Right renal cortex interstitium (tissue), 3 donors: ENCODE measurements at places on chromosomes 16 and 17.

DNA sequence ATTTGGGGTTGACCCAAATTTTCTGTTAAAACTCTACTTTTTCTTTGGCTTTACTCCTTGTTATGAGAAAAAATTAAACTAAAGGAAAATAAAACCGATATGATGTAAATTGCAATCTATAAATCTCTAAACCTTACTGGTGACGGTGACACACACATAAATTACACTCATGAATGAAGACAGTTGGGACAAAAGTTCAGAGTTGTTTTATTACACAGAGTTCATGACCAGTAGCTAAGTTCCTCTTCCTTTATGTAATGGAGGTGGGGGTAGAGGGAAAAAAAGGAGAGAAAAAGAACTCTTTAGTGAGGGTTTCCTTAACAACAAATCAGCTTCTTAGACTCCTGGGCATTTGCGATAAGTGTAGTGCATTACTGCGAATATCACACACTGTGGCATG is 220.7 kb downstream of the KCNJ2 start:
- DNase-seq, result no peak

GRCh38 chr16:84950906-84951305 is 60.4 kb downstream of the ZDHHC7 start:
- DNase-seq, result no peak

- DNase-seq, result no peak
Observed at GRCh38 chr16:11794996-11795886, 1.8 kb downstream of the ZC3H7A start.

- no peak for DNase-seq
Observed at GRCh38 chr16:77905374-77905920, 116.9 kb upstream of the CLEC3A start.

- DNase-seq, result no peak
Observed at GRCh38 chr17:66355510-66355909, 53.1 kb downstream of the PRKCA start.

DNA sequence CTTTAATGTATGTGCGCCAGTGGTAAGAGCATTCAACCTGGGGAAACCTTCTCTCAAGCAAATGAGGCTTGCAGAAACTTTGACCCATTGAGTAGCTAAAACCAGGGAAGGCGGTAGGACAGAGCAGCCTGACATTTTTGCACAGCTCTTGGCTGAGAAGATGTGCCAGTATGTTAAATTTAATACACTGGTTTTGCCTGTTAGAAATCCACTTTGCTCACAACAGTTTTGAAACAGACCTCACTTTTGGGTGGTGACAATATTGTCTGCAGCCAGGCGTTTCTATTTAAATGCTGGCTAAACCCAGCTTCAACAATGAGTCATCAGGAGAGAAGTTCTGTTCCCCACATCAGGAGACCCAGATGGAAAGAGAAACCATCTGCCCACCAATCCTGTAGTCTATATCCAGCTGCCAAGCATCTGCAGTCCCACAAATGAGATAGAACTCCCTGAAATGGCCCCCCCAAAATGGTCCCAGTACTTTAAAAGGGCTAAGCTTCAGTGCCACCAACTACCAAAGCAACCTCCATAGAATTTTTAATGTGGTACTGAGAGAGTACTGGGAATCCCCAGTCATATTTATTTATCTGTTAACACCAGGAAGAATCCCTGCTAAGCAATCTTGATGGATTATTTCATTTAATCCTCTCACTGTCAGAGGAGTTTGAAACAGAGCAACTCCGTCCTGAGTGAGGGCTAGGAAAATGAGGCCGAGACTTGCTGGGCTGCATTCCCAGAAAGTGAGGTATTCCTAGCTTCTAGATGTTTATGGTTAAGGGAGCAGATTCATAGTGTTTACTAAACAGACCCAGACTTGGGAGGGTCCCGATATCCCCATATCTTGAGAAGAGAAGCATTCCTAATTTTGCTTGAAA is 29.0 kb upstream of the CLEC3A start:
- no peak for DNase-seq

GRCh38 chr16:7763111-7763510 is 430.5 kb downstream of the RBFOX1 start:
- DNase-seq, result no peak

DNA sequence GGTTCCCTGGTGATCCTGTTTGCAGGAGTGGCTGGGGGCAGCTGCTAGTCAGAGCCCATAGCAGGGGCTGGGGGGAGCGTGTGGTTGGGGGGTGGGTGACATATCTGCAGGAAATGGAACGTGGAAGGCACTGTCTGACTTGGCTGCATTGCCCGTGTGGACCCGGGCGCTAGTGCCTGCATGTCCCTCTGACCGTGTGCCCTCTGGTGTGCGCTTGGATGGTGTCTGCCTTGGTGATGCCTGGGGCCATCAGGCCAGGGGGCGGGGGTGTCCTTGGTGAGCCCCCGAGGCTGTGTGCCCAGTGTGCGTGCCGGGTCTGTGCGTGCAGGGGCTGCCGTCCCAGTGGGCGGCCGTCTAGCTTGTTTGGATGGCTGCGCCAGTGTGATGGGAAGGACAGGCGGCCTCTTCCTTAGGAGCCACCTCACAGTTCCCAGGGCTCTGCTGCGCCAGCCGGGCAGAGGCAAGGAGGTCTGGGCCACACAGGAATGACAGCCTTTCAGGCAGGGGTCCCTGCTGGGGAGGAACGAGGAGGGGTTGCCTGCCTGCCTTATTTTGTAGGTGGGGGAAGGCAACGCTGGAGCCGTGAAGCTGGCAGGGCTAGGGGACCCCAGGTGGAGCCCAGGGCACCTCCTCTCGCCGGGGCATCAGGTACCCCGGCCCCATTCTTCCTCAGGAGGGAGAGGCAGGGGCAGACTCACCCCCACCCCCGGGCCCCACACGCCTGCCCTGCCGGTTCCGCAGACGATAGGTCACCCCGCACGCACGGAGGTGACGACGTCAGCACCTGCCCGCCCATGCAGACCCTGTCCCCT is 693 bp downstream of the NDRG4 start:
- DNase-seq, result no peak

- no peak for DNase-seq
Observed at GRCh38 chr17:19886116-19886515, 18.4 kb upstream of the ULK2 start.

GRCh38 chr17:81294512-81295030 is 536 bp downstream of the SLC38A10 start:
- DNase-seq, result no peak

- no peak for DNase-seq
Observed at GRCh38 chr17:79412886-79413390, 197.9 kb downstream of the RBFOX3 start.

DNA sequence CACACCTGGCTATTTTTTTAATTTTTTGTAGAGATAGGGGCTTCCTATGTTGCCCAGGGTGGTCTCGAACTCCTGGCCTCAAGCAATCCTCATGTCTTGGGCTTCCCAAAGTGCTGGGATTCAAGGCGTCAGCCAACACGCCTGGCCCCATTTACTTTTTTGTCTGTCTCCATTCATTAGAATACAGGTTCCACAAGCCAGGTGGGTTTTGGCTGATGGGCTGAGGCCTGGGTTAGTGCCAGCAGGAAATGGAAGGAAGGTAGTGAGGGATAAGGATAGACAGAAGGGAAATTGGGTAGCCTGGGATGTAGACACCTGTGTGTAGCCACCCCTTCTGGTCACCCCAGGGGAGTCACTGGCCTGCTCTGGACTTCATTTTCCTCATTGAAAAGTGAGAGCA is 4.4 kb upstream of the IL27 start:
- DNase-seq, result no peak

DNA sequence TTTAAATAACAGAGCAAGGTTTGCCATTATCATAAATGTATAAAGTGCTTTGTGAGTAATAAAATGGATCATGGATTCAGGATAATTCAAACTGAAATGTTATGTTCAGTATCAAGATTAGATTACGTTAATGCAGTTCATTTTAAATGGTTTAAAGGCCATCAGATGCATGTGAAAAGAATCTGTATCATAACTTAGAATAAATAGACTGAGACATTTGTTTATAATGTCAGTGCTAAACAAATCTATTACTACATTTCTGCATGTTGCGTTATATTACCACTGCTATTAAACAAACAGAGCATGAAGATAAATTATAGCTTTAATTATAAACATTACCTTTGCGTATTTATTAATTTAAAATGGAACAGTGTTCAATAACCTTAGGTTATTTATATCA is 160.2 kb downstream of the TOX3 start:
- DNase-seq, result no peak

DNA sequence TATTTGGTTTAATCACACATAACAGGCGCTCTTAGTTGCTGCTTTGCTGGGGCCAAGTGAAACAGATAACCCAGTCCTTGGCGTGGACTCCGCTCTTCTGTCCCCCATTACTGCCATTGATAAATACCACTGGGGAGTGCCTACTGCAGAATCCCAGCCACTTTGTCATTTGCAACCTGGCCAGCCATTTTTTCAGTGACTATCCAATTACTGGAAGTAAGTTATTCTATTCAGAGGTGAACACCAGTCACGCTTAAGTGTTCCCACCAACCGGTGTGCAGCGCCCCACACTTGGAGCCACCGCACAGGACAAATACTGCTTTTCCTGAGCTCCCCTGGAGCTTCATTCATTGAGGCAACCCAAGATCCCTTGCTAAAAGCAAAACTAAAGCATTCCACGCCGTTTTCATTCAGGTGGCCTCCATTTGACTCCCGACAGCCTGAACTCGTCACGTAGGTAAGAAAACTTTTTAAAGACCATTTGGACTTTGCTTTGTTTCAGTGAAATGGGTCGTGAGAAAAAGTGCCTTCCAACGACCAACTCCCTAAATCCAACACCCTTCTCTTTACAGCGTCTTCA is 1.8 kb downstream of the USP7 start:
- DNase-seq, result no peak

DNA sequence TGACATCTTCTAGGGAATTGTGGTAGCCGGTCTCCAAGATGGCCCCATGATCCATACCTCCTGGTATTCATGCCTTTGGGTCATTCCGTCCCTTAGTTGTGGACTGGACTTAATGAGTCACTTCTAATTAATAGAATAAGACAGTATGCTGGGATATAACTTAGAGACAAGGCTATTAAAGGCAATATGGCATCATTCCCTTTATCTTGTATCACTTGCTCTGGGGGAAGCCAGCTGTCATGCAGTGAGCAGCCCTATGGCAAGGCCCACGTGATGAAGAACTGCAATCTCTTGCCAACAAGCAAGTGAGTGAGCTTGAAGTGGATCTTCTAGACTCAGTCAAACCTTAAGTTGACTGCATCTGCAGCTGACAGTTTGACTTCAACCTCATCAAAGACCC is 97.8 kb upstream of the MED13 start:
- no peak for DNase-seq

DNA sequence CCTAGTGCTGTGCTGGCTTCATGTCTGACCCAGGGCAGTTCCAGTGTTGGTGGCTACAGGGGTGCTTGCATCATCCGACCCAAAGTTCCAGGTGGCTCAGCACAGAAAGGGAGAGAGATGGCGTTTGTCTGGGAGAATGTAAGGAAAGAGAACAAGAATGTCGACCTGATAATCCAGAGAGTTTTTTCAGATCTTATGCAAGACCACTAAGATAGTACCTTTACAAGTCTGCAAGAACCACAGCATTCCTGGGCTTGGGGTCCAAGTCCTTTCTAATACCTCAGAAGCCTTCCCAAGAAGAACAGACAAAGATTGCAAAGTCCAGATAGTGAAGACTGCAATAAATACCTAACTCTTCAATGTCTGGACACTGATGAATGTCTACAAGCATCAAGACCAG is 363.0 kb upstream of the TOM1L1 start:
- no peak for DNase-seq

DNA sequence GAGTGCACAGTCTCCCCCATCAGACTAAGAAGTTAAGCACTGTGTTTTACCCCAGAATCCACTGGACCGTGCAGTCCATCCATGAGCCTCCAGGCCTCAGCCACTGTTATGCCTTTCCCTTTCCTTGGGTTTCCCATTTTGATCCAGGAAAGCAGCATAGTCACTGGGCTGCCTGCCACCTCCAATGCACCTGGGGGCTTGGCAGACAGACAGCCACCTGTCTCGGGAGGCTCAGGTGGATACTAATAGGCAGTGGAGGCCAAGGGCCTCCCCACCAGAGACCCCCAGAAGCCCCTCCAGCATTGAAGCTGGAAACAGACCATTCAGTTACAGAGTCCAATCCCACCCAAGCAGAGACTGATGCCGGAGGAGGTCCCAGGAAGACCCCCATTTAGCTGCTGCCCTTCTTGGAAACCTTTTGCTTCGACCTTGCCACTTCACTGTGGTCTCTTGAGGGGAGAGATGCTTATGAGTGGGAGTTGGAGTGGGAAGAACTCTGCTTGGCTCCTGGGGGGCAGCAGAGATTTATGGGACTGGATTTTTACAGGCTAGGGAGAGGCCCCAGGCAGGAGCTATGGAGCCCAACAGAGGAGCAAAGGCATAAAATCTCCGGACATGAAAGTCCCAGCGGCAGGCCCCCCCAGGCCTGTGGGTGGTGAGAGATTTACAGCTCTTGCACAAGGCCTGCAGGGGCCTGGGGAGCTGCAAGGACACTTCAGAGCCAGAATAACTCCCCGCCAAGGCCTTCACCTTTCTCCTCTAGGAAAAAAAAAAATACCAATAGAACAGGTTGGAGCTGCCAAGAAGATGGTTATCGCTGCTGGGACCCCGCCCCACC is 12.2 kb upstream of the SP2 start:
- DNase-seq, result no peak

- no peak for DNase-seq
Observed at GRCh38 chr17:48791128-48792032, 25.6 kb downstream of the TTLL6 start.

GRCh38 chr17:45852535-45853297 is 8.0 kb downstream of the SPPL2C start:
- DNase-seq, result peak; percentile 35

DNA sequence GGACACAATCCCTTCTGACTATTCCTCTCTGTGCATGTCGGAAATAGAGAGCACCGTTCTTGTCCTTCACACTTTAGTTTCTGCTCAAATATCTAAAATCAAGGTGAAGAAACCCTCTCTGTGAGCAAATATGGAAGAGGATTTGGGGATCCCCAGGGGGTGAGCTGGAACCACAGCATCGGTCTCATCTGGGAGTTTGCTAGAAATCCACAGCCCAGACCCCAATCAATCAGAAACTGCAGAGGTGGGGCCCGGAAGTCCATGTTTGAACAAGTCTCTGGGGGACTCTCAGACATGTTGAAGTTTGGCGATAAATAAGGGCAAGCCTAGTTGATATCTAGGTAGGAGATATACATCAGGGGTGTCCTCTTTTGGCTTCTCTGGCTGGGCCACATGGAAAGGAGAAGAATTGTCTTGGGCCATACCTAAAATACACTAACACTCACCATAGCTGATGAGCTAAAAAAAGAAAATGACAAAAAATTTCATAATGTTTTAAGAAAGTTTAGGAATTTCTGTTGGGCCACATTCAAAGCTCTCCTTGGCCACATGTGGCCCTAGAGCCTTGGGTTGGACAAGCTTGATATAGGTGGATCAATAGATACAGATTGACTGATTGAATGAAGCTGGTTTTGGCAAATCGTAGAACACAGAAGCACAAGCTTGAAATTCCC is 168.0 kb upstream of the FOXF1 start:
- DNase-seq, result no peak
